ENCODE measurements at places on chromosomes 12 and 14. TPM values are rescaled to one million over a fixed set of nuclear protein-coding genes. Genes with fewer than 3 reads are reported as not detected.

Gene VDR
- total RNA-seq: 57.3 TPM

Gene VPS37B
- 32.1 TPM for total RNA-seq

Gene CEP170B
- 30.2 TPM for total RNA-seq

Gene DAO
- total RNA-seq: not detected

Gene APOF
- total RNA-seq: not detected

Gene PTGDR
- total RNA-seq: under 0.01 TPM

Gene CLBA1
- total RNA-seq: 12.0 TPM

Gene SERPINA5
- not detected for total RNA-seq
